Left renal cortex interstitium (tissue), 4 donors: ENCODE measurements at places on chromosomes 11 and 22.

DNA sequence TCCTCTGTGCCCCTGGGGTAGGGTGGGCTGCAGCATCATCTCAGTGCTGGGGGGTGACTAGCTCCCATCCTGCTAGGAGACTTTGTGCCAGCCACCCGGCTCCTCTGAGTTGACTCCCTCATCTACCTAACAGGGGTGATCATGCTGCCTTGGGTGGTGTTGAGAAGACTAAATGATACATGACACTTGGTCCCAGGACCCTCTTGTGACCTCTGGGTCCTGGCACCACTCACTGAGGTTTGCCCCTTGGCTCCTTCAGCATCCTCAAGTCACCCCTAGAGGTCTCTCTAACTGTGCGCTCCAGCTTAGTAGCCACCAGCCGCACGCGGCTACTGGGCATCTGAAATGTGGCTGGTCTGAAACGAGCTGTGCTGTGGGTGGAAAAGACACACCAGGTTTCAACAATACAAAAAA, 72.1 kb downstream of the LRRC32 start:
- no peak for DNase-seq

DNA sequence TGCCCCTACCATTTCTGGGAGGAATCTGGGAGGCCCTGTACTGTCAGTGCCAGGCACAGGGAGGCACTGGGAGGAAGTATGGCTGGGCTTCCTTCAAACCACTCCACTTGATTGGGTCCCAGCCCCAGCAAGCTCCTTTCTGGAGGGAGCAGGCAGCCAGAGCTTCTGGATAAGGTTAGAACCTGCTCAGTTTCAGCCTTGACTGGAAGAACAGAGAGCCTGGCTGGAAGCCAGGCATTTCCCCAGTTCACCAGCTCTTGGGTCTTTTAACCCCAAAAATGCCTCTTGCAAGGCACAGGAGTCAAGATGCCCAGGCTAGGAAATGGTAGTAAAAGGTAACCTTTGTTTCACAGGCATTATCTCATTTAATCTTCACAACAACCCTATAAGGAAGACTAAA, 9.0 kb upstream of the KCTD14 start:
- DNase-seq, result no peak

GRCh38 chr11:36722421-36722820, 124.4 kb upstream of the RAG2 start:
- DNase-seq, result no peak

DNA sequence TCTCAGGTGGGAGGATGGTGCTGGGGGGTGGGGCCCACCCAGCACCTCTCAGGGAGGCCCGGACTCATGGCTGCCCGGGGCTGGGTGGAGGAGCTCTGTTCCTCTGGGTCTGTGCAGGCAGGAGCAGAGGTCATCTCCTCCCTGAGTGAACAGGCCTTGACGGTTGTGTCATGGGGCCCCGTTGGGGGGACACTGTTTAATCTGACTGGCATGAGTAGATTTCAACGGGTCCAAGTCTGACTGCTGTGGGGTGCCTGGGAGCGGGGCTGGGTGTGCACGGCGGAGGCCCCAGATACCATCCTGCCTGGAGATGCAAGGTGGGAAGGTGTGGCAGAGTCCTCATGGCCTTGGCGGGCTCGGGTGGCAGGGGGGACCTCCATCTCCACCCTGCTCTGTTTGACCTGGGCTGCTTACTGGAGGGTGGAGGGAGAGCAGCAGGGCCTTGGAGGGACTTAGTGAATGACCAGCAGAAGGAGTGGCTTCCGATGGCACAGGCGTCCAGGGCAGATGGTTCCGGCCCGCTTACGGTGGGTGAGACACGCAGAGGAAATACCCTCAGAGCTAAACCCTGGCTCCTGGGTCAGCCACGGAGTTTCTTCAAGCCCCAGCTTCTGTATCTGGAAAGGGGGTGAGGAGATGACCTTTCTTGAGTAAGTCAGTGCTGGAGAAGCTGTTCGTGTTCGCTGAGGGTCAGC, 48.7 kb downstream of the SMIM38 start:
- DNase-seq, result no peak

- DNase-seq, result no peak
Observed at GRCh38 chr22:27405672-27406388, 395.7 kb downstream of the MN1 start.

GRCh38 chr11:66728693-66729385, at the start of gene SPTBN2:
Gene SPTBN2 (minus strand): TSS chr11:66729216. CDS start chr11:66721240, 7,976 bp downstream.
- DNase-seq, result no peak
